Amniotic stem cell (primary cell): ENCODE measurements at places on chromosomes 1 and 21.

DNA sequence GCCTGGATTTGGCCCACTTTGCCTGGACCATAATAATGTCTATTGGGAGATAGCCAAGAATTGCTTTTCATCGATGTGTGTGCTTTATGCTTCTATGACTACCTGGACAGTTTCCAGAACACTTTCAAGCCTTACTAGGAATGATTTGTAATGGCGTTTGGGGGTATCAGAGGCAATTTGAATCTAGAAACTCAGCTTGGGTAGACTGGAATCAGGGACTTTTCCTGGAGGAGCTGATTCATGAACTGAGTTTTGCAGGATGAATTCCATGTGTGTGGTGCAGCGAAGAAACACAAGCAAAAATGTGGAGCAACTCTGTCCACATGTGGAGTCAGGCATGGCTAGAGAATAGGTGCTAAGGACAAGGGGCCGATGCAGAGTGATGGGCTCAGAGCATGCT lies 11.9 kb upstream of the TMEM61 start:
- DNase-seq = no peak

DNA sequence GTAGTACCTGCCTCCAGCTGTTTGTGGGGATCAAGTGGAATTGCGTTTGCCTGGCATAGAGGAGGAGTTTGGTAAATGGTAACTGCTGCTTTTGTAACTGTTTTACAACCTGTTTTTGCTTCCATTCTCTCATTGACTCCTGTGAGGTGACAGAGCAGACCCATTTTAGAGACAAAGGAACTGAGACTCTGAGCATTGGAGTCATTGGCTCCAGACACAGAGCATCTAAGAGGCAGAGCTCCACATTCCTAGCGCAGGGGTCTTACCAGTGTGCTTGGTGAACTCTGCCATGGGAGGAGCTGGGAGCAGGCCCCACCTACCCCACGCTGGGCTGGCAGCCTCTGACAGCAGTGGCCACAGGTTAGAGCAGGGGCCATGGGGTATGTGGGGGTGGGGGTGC lies 2.4 kb downstream of the LDLRAP1 start:
- no peak for DNase-seq

DNA sequence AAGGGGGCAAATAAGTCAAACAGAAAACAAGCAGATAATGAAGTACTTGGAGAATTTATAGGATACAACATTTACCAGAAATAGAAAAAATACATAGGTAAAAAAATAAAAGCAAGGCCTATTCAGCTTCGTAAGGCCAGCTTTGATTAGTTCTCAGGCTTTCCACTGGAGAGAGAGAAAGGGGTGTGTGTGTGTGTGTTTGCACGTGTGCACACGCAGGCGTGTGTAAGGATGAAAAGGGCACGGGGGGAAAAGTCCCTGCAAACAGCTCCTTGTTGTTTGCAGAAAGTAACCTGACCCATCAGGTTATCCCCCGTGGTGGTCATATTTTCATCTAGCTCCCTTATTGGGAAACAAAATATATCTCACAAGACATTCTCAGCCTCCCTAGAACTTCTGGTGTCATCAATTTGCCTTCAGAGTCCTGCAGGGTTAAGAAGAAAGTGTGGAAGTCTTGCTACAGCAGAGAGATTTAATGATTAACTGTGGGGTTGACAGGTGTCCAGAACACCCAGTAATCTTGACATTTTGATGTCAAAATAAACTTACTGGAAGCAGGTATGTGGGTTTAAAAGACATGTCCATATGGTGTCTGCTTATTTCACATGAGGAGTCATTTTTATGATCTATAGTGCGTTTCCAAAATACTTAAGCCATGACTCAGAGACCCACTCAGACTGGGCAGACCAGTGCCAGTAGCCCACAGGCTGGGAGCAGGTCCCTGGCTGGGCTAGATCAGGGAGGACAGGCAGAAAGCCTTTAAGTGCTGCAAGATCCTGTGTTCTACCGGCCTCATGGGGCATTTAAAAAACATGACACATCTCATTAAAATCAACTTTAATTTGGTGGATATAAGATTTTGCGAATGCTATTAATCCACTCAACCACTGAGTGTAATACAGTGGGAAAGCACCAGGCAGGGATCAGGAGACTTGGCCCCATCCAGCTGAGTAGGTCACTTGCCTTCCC lies 487.6 kb upstream of the CAMK1G start:
- DNase-seq = peak; percentile 24

GRCh38 chr1:207054491-207054890 lies 1.4 kb downstream of the PFKFB2 start:
- DNase-seq = no peak

DNA sequence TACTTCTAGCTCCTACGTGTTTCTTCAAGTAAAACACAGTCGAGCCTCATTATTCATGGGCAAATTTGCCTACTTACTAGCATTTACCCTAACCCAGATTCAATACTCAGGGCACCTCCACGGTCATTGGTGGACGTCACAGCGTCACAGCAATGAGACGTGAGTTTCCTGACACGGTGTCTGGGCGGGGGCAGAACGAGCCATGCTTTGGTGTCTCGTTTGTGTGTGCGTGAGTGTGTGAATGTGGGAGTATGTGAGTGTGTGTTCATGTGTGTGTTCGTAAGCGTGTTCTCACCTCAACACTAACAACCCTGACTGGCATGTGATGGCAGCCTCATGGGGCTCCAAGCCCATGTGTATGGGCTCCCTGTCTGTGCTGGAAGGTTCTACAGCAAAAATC lies 17.5 kb upstream of the COL18A1 start:
- DNase-seq = no peak

DNA sequence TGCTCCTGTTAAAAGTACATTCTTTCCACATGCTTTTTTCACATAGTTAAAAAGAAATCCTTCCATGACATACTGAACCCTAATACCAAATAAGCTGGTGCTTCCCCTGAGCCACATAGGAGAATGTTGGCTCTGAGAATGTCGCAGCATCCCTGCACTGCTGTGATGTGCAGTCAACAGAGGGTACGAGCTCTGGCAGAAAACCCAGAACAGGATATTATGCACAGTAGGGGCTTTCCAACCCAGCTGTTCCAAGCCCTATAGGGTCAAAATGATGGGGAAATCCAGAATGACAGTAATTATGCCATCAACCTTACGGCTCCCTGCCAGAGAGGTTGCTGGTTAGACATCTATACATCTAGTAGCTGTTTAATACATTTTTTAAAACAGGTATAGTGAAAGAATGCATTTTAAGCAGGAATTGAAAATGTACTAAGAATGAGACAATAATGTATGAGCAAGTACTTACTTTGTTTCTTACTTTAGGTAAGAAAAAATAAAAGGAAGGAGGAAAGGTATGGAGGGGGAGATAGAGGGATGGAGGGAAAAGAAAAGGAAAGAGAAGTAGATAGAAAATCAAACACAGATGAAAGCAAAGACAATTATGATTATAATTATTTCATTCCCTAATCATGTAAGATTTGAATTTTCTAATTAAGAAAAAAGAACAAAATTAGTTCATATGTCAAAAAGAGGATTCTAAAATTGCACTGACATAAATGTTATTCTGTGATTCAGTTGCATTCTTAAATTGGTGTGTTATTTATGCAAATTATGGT lies 126.0 kb downstream of the NR5A2 start:
- no peak for DNase-seq

- no peak for DNase-seq
Measured at GRCh38 chr1:37258068-37258467, 216.3 kb upstream of the ZC3H12A start.

DNA sequence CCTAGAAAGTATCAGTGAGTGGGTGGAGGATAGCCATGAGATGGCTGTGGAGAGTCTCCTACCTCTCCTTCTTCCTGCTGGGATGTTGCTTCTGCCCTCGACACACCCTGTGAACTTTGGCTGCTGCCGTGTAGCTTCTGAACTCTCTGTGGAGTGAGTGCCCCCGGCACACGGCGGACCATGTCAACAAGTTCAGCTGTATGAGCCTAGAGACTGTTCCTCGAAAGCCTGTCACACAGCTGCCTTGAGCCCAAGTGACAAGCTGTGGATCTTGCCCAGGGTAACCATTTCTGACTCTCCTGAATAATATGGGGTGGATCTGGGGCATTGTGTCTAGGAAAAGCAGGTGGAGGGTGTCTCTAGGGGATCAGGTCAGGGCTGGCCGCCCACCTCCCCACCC lies 143.2 kb downstream of the NOS1AP start:
- DNase-seq = no peak

DNA sequence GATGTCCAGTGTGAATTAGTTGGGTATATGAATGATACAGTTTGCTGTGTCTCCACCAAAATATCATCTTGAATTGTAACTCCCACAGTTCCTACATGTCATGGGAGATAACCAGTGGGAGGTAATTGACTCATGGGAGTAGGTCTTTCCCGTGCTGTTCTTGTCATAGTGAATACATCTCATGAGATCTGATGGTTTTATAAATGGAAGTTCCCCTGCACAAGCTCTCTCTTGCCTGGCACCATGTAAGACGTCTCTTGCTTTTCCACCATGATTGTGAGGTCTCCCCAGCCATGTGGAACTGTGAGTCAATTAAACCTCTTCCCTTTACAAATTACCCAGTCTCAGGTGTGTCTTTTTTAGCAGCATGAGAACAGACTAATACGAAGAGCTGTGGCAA lies 223.0 kb downstream of the AJAP1 start:
- DNase-seq = no peak

DNA sequence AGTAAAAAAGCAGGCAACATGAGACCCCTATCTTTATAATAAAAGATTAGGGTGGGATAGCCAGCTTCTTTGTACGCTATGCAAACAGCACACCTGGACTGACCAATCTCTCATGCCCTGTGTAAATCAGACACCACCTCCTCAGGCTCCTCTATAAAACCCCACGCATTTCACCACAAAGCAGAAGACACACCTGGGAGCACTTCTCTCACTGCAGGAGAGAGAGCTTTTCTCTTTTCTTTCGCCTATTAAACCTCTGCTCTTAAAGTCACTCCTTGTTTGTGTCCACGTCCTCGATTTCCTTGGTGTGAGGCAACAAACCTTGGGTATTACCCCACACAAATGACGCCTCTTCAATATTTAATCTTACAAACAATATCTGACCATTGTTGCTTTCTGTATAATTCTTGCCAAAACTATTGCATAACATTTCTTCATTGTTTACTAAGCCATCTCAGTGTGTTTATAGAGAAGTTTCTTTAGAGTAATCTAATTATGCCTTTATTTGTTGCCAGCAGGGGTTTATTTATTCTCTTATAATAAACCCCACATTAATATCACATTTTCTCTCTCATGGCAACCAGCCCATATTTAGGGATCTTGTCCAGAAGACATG lies 31.6 kb upstream of the NUF2 start:
- no peak for DNase-seq

GRCh38 chr1:84253891-84254290 lies 47.6 kb upstream of the SAMD13 start:
- DNase-seq = peak; percentile 42

DNA sequence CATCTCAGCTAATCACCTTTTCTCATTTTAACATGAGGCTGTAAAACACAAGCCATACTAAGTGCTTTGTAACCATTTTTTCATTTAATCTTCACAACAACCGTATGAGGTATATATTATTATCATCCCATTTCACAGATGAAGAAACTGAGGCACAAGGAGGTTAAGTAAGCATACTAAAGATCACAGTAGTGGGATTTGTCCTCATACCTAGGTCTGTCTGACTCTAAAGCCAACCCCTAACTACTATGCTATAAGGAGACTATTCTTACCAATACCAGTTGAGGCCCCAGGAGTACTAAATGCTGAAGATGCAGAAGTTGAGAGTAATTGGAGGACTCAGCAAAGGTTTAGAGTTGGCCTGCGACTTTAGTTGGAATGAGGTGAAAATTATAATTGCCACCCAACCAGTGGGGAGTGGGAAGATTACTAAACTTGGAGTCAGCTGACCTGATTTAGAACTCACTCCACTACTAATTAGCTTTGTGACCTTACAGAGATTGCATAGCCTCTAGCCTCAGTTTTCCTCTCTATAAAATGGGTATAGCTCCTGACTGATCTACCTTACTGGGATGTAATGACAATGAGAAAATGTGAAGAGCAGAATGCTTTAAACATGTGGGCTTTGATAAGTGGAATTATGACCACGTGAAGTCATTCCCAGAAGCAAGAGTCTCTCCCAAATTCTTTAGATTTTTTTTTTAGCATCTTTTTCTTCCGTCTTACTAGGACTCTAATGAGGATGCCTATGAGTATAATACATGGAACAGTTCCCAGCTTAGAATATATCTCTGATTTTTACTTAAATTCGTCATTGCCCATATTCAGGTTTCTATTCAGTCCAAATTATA lies 85.8 kb upstream of the IPO9 start:
- DNase-seq = no peak

DNA sequence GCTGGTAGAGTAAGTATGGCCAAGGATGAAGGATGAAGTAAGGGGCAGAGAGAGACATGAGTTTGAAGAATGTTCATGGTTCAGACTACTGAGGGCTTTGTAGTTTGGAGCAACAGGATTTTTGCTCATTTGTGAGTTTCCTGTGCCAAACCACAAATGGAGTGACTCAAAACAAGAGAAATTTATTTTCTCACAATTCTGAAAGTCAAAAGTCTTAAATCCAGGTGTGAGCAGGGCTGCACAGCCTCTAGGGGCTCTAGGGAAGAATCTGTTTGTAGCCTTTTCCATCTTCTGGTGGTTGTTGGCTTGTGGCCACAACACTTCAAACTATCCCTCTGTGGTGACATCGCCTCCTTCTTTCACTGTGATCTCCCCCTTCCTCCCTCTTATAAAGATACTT lies 58.9 kb downstream of the RHOU start:
- DNase-seq = no peak

DNA sequence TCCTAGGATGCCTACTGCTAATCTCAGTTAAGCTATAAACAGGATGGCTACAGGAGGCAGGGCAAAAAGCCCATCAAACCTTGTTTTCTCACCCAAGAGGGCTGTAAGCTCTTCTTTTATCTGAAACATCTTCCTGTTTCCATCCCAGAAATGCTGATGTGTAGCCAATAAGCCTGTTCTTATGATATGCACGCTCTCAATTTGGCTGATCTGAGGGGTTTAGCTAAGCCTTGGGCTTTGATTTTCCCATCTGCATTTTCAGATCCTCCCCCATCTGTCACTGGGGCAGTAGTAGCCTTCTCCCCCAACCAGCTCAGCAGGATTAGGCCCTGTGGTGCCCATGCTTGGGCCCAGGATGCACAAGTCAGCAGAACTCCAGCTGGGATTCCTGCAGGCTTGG lies 105.0 kb downstream of the BRINP2 start:
- DNase-seq = no peak

- DNase-seq = no peak
Measured at GRCh38 chr1:69494221-69494620, 73.5 kb upstream of the LRRC7 start.

GRCh38 chr1:44602634-44603628 lies 71.3 kb downstream of the TMEM53 start:
- no peak for DNase-seq
